ENCODE measurements at places on chromosomes 4 and X.

DNA sequence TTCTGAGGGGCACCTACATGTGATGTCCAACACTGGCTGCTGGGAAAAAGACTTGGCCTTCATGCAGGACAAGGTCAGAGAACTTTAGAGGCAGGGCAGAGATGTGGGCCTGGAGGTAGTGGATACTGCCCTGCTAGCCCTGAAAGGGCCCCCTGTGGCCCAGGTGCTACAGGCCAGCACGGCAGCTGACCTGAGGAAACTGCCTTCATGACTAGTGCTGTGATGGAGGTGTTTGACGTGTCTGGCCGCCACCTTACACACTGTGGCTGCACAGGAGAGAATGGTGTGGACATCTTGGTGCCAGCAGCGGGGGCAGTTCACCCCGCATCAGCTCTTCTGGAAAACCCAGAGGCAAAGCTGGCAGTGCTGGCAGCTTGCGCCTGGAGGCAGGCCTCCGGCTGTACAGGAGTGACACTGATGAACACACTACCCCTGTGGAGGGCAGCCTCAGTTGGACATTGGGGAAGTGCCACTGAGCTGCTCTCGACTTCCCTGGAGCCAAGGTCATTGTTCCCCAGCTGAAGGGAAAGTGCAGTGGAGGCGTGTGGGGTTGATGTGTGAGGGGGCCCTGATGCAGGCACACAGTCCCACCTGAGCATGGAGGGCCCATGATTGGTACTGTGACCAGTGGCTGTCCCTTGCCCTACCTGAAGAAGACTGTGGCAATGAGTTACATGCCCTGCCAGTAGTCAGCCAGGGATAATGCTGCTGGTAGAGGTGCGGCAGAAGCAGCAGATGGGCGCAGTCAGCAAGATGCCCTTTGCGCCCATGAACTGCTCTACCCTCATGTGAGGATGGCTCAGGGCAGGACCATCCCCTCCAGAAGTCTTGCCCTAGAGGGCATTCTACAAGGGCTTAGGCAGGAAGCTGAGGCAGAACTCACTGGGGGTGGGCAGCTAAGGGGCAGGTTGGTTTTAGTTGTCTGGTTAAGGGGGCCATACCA is 36.9 kb downstream of the COQ2 start:
- DNase-seq, result no peak

- DNase-seq, result no peak
These were observed 162.6 kb upstream of the INTU start for GRCh38 chr4:127469959-127470809.

- no peak for DNase-seq
These were observed 114.0 kb downstream of the PCDH10 start for GRCh38 chr4:133263104-133263503.

DNA sequence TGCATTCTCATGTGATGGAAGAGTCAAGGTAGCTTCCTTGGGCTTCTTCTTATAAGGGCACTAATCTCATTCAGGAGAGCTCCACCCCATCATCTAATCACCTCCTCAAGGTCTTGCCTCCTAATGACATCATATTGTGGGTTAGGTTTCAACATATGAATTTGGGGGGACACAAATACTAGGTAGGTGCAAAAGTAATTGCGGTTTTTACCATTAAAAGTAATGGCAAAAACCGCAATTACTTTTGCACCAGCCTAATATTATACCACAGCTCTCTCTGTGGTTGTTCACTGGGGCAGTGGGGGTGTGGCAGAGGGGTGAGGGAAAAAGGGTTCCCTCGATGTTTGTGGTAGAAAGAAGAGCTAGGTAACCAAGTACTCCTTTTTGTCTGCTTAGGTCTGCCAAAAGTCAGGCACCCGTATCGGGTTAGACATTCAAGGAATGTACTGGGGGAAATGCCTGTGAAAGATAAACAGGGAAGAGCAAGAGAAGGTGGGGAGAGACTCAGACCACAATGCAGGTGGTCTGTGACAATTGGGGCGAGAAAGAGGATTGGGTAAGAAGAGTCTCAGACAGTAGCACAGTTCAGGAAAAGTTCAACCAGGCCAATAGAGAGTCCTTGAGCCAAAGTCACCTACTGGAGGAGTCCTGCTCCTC is 78.9 kb upstream of the MTM1 start:
- no peak for DNase-seq

GRCh38 chr4:145034727-145035211 is 63.2 kb downstream of the ANAPC10 start:
- no peak for DNase-seq

- DNase-seq, result no peak
These were observed 23.5 kb downstream of the SPRY1 start for GRCh38 chr4:123419885-123420755.

GRCh38 chr4:165133150-165133549 is 20.5 kb upstream of the TMEM192 start:
- DNase-seq, result no peak

DNA sequence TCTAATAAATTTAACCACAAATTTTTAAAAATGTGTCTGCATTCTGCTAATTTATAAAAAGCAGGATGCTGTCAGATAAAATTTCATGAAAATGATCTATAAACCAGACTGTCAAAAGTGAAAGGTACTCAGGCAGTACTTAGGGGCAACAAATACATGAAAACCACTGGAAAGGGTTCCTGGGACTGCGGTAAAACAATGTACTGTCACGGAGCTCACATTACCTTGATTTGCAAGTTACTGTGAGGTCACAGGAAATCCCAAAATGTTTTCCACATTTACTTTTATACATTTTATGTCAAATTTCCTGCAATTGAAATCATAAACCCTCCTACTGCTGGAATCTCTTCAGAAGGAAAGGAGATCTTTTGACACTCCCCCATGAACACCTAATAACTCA is 45.3 kb downstream of the SHISA3 start:
- no peak for DNase-seq

DNA sequence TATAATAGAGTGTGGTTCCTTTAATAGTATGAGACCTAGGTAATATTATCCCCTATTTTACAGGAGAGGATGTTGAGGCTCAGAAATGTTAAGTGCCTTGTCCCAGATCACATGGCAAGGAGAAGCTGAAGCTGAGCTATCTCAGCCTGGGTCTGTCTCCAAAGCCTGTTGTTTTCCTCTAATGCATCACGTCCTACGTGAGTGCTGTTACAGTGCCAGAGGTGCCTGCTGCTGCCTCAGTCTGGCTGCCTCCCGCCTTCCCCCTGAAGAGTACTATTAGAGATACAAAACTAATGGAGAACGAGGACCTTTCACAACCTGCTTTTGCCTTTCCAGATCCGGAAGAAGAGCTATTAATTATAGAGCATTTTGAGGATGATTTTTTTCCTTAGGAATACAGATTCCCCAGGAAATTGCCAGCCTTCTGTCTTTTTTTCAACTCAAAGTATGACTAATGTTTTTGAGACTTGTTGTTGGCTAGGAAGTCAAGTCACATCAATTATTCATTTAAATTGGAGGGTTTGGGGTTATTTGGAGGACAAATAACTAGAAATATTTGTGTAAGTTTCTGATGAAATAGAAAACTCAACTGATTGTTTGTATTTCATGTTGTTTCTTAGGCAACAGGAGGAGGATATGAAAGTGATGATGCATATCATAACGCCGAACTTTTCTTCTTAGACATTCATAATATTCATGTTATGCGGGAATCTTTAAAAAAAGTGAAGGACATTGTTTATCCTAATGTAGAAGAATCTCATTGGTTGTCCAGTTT is 43.9 kb upstream of the MTMR1 start:
- no peak for DNase-seq

GRCh38 chrX:124215786-124216185 is 116.7 kb upstream of the TEX13D start:
- no peak for DNase-seq

DNA sequence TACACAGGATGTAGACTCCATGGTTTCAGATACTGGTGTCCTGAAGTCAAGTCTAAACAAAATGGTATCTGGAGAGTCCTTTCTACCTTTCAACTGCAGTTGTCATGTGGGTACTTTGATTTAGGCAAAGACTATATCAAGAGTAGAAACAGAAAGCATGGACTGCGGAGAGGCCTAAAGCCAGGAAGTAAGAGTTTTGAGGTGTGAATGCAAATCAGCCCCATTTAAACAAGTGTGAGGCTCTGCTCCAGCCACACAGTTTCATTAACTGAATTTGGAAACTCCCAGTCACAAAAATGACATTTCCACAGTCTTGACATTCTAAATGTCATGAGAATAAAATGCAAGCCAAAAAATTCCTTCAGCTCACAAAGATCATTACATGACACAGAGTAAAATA is 87.2 kb upstream of the MCF2 start:
- no peak for DNase-seq

GRCh38 chrX:134570899-134571298 is 87.4 kb downstream of the PLAC1 start:
- DNase-seq, result no peak

GRCh38 chrX:153782871-153783270 is 2.0 kb downstream of the SRPK3 start:
- no peak for DNase-seq

- DNase-seq, result no peak
These were observed 89.7 kb downstream of the GEMIN8 start for GRCh38 chrX:13939741-13940597.

DNA sequence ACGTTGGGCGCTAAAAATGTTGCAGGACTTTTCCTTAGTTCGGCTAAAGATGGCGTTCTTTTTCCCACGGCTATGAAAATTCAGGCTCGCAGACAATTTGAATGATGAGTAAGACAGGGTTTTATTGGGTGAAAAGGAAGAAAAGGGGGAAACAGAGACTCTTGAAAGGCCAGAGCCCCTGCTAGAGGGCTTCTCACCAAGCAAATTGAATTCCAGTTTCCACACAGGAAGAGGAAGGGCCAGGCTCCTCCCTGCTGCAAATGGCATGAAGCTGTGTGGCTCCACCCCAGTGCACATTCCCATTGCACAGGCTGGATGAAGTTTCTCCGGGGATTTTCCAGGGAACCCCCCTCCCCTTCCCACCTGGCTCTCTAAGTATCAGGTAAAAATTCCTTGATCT is 210.9 kb downstream of the KLHL4 start:
- no peak for DNase-seq

GRCh38 chr4:159483782-159484741 is 381.2 kb downstream of the RAPGEF2 start:
- no peak for DNase-seq

DNA sequence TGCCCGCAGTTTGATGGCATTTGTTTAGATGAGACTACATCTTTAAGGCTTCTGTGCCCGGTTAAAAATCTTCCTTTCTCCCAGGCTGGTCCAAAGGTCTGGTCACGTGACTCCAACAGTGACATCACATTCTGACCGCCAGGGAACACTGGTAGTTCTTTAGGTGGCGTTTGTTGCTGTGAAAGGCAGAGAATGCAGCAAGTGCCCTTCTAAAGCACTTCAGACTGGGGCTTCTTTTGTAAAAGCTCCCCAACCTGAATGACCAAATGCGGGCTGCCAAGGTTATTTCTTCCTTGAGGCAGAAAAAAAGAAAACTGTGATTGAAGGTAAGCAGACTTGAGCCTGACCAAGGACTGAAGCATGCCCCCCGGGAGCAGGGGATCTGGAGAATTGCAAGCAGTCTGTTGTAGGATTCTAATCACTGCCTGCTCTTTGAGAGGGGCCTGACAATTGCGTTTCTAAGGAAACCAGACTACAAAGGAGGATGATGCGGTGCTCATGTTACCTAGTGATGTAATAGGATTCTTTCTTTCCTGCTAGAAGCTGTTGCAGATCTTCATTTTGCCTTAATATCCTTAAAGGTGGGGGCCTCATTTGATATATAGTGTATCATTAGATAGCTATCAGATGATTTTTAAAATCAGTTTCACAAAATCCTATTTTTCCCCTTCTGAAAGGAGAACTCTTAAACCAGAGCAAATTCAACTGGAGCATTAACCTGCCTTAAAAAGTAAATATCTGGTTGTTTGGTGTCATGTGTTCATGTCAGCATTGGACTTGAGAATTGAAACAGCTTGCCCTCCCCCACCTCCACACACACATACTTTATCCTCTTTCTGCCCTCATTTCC is 133.1 kb downstream of the AKAP4 start:
- no peak for DNase-seq

DNA sequence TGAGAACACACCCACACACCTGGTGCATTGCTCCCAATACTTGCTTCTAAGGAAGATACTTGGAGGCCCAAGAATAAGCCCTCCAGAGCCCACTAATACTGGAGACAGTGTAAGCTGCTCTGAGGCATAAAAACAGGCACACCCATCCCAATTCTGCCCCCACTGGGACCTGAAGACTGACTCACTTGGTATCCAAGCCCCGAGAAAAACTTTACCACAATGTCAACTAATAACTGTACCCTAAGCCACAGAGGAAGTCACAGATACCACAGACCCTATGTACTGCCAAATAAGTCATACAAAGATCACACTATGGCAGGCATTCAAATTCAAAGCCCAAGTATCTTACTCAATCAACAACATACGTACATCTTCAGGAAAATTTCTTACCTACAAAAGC is 398.2 kb upstream of the SPANXN1 start:
- DNase-seq, result no peak

DNA sequence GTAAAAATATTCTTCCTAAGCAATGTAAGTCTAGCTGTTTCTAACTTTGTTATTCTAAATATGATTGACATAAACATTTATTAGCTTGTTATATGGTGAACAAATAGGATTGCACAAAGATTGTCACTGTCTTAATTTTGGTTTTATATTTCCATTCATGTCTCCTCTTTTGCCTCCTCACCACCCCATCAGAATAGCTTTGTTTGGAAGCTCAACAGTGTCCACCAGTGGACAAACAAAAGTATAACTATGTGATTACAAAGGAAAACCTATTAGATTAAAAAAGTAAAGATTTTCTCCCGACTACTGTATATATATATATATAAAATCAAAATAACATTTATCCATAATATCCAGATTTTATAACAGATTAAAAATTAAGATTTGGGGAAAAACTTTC is 468.2 kb downstream of the ZIC3 start:
- DNase-seq, result no peak

DNA sequence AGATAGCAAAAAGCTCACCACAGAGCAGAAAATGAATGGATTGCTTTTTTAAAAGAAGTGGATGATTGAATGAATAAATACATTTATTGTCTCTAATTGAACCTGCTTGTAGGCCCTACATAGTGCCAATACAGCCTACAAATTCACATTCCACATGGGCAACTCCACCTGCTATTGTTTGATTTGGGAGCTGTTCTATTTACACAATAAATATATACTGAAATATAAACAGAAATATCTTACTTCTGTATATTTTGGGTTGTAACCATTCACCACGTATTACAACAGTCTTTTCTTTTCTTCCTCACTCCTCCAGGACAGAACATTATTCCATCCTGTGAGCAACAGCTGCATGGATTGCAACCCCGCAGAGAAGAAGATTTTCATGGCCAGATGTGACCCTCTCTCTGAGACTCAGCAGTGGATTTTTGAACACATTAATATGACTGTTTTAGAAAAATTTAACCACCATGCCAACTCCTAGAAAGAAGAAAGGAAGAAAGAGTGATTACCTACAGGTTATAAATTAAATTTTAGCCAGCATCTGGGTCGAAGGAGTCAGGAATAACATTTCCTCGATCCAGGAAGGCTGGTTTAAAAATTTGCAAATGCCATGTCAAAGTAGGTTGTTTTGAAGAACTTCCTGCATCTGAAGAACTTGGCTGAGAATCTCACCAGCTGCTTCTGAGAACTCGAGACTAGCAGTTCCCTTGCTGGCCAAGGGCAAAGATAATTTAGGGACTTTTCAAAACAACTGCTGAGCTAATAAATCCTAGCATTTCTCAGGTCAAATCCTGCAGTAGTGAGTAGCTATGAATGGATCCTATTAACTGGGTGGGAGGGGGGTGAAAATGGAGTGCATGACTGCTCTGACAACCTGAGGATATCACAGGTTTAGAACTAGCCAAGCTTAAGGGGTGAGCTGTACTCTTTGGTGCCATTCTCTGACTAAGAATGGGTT is 128.7 kb upstream of the GALNT7 start:
- no peak for DNase-seq
